MM.1S (cell line): ENCODE measurements at places on chromosomes 12 and 14.

GRCh38 chr14:90109858-90110257, 48.1 kb downstream of the KCNK13 start:
- no peak for DNase-seq

- no peak for DNase-seq
Observed at GRCh38 chr12:14191612-14192011, 173.9 kb upstream of the ATF7IP start.

DNA sequence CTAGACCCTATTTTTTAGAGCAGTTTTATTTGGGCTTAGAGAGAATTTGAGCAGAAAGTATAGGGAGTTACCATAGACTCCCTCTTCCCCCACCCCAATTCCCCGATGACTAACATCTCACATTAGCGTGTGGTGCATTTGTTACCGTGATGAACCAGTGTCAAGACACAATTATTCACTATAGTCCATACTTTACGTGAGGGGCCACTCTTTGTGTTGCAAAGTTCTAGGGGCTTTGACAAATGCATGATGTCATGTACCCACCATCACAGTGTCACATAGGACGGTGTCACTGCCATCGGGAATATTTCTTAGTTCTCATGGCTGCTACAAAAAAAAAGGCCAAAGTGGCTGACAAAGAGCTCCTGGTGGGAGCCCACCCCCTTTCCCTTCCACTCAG, 119.1 kb downstream of the PHETA1 start:
- no peak for DNase-seq

DNA sequence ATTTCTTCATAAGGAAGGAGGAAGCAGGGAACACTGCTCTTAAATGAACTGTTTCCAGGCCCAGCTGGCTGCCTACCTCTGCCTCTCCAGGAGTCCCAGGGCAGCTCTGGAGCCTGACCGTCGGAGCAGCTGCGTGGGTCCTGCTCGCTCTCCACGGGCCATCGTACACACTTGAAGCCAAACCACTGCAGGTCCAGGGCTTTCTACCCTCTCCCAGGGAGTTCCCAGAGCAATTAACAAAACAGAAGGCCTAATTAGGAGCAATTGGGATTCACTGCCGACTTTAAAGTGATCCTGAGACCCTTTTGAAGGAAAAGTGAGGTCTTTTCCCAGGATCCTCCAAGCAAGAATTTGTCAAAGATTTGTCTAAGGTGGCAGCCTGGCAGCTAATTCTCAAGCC, 76.9 kb downstream of the OTX2 start:
- DNase-seq: no peak

DNA sequence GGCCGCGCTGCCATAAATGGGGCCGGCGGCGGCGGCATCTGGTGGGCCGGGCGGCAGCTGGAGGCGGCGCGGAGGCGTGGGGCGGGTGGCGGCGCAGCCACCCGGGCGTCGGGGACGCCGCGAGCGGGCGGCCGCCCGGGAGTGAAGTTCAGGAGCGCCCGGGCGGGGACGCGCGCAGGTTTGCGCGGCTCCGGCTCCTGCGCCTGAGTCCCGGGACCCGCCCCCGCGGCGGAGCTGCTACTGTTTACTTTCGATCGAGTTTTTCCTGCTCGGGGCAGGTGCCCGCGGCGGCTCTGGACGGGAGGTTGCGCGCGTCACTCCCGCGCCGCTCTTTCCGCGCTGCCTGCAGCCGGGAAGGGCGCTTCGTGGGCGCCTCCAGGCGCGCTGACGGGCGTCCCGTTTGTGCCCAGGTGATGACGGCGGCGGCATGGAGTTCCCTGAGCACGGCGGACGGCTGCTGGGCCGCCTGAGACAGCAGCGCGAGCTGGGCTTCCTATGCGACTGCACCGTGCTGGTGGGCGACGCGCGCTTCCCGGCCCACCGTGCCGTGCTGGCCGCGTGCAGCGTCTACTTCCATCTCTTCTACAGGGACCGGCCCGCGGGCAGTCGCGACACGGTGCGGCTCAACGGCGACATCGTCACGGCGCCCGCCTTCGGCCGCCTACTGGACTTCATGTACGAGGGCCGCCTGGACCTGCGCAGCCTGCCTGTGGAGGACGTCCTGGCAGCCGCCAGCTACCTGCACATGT, at the start of gene ZBTB42:
TSS of gene ZBTB42 (plus strand) at position 331 of the 749 bp plus-strand sequence. CDS start at position 428, 97 bp downstream.
- peak; percentile 63 for DNase-seq

DNA sequence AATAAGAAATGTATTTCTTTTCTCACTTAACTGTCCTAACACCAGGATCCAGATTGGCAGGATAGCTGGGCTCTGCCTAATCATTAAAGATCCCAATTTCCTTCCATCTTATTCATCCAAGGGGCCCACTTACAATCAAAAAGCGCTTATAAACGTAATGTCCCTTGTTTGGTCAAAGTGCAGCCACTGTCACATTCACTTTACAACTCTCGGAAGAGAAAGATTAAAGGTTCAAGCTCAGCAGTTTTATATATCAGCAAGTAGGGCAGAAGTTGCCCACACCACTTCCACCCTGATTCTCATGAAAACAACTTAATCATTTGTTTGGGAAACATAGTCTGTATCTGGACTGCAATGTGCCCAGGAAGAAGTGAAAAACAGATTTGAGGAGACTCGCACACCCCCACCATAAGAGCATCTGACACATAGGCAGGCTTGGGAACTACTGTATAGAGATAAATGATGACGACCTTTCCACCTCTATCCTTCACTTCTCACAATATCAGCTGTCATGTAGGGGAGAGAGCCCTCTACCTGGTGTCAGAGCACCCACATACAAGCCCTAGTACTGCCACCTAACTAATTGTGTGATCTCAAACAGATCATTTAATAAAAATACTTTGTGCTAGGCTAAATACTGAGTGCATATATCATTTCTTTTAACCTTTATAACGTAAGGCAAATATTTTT, 80.8 kb downstream of the CAPZA3 start:
- no peak for DNase-seq

- no peak for DNase-seq
Observed at GRCh38 chr12:4223273-4223845, 50.2 kb upstream of the CCND2 start.

GRCh38 chr14:32934073-32934880, 4.4 kb upstream of the NPAS3 start:
- no peak for DNase-seq

DNA sequence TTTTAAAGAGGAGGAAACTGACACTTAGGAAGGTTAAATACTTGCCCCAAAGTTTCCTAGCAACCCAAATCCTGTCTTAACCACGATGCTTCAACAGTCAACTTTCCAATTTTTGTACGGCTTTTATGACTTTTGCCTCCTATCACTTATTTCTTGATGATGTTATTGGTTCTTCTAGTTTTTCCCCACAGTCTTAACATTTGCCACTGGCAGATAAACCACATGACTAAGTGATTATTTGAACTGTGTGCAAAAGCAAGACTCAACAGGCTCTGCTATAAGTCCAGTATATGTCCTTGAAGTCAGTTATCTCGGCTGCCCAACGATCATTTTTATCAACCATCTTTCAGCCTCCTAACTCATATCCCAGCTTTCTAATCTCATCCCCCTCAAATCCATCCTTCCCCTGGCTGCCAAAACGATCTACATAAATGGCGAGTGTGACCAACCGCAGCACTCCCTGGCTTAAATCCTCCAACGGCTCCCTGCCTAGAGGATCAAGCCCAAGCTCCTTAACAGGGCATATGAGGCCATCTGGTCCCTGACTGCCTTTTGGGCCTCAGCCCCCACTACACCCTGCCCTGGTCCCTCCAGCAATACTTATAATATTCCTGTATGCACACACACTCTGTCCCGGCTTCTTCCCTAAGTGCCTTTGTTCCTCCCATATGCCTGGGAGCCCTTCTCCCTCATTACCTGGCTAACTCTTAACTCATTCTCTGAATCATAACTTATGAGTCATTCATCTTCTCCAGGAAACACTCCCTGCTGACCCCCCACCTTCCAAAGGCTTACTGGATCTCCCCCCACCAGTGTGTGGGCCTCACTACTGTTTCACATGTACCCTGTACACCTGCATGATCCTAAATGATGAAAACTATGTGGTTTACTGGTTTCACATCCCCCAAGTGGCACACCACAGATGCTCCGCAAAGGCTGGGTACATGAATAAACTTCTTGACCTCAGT, 8.8 kb downstream of the VPS37B start:
- peak; percentile 86 for DNase-seq

DNA sequence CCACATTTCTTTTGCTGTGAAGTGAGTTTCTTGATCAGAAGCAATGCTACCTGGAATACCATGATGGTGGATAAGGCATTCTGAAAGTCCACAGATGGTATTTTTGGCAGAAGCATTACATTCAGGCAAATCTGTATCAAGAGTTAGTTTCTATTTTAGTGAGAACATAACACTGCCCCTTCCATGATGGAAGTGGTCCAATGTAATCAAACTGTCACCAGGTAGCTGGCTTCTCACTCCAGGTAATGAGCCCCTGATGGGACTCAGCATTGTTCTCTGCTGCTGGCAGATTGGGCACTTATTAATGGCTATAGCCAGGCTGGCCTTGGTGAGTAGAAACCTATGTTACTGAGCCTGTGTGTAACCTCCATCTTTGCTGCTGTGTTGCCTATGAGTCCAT, 80.7 kb downstream of the KCNA5 start:
- no peak for DNase-seq

DNA sequence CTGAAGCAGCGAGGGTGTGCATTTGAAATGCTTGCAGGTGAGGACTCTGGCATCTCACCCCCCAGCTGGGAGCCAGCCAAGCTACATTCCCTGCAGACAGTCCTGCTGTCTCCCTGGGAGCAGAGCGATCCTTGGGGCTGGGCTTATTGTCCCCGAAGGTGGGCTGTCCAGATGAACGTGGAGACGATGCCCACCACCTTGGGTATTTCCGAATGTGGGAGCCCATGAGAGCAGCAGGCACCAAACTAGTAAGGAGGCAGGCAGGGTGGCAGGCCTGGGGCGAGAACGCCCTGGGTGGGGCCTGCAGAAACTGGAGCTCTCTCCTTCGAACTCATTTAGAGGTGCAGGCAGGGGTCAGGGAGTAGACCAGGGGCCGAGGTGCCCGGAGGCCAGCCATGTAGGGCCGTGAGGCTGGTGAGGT, 18.5 kb downstream of the ZBTB42 start:
- DNase-seq: no peak

- no peak for DNase-seq
Observed at GRCh38 chr12:103912069-103912468, 18.1 kb upstream of the HSP90B1 start.

GRCh38 chr12:11822081-11822834, 172.8 kb downstream of the ETV6 start:
- peak; percentile 68 for DNase-seq

DNA sequence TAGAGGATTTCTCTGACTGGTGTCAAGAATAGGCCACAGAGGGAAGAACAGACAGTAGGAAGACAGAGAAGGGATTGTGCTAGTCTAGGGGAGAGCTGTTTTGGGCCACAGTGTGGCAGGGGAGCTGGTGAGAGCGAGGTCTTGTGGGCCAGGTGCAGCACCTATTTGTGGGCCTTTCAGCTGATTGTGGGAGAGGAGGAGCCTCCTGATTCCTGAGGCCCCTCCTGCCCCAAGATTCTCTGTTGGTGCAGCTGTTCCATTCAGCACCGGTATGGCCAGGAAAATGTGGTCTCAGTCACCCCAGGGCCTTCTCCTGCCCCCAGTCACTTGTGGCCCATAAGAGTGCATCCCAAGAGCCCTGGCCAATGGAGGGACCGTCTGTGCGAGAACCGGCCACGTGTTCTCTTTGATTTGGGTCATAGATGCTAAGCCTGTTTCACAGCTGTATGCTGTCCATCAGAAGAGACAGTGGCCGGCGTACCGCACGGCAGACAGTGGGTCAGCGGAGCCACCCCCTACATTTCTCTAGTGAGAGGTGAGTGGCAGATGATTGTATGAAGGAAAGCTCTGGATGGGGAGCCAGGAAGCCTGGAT, 27.7 kb downstream of the TPCN1 start:
- DNase-seq: no peak

GRCh38 chr12:126369487-126370463, 1304.5 kb downstream of the AACS start:
- DNase-seq: no peak

GRCh38 chr12:89161557-89161956, 190.7 kb downstream of the DUSP6 start:
- no peak for DNase-seq

- DNase-seq: no peak
Observed at GRCh38 chr14:24979725-24980239, 70.2 kb downstream of the STXBP6 start.

DNA sequence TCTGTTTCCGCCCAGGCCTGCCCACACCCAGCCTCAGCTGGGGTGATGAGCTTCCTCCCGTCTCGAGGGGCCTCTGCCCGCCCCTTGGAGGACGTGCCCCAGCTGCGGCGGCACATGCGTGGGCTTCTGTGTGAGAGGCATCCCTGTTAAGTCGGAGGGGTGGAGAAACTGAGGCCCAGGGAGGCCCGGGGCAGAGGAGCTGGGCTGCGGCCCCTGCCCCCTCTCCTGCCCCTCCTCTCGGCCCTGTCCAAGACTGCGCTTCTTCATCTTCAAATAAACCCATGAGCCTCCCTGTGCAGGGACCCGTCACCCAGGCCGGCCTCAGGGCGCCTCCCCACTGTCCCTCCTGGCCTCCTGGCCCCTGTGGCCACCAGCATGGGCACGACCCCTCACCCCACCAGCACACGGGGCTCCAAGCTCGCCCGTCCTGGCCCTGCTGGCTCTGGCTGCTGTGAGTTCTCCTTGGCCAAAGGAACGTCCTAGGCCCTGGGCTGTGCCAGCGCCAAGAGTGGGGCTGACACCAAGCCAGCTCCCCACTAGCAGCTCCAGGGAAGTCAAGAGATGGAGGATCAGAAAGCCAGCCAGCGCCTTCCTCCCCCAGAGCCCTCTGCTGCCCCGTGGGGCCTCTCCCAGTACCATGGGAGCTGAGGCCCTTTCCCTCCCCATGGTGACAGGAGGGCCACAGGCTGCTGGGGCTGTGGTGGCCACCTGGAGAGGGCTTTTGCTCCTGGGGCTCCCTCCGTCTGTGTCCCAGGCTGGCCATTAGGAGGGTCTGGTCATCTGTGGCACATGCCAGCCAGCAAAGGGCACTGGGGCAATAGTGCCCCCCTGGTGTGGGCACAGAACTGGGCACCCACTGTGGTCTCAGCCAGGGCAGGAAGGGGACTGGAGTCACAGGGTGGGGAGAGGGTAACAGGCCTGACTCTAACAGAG, 180.4 kb downstream of the KIF26A start:
- DNase-seq: no peak

- DNase-seq: no peak
Observed at GRCh38 chr14:37019488-37019887, 152.9 kb downstream of the SLC25A21 start.

DNA sequence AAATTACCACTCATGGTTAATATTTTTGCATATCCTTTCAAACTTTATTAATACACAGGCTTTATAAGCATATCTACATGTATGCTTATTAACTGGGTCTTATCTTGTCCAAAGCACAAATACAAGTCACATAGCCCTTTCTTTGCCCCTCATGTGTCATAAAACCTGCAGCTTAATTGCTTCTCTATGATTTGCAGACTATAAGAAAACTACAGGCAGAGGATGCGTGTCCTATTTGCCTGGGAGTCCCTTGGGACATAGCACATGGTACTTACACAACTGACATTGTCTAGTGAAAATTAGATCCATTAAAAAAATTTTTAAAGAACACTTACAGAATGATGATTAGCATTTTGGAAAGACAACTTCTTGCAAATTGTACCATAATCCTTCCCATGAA, 190.5 kb upstream of the PLEKHA5 start:
- no peak for DNase-seq

- no peak for DNase-seq
Observed at GRCh38 chr14:104792945-104793702, 2.4 kb downstream of the AKT1 start.

- DNase-seq: no peak
Observed at GRCh38 chr12:119788786-119789185, 88.3 kb downstream of the CIT start.
